Activated CD4-positive, alpha-beta T cell treated with anti-CD3 and anti-CD28 coated beads, Interleukin-10, Interleukin-2, amounts not matched to agents 100 ng/mL and 50 ng/mL, durations not matched to agents 16 hours and 8 hours (primary cell): ENCODE measurements at places on chromosomes 4 and X.

- no peak for DNase-seq
Observed at GRCh38 chr4:109327641-109328040, 25.2 kb upstream of the COL25A1 start.

DNA sequence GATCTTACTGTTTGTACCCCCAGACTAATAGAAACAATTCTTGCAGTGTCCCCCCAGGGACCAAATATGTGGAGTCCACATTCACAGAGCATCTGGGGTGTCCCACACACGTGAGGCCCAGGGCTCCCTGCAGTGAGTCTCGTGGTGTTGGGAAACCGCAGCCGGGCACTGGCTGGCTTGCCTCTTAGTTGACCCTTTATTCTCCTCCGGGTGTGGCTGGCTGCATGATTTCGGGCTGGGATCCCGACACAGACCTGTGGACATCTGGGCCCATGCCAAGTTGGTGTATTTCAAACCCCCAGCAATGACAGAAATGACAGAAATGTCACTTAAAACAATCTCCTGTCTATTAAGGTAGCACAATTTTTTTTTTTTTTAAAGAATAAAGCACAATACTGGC is 15.6 kb upstream of the CLDN24 start:
- no peak for DNase-seq

GRCh38 chr4:169295822-169296221 is 25.1 kb upstream of the SH3RF1 start:
- DNase-seq: no peak

DNA sequence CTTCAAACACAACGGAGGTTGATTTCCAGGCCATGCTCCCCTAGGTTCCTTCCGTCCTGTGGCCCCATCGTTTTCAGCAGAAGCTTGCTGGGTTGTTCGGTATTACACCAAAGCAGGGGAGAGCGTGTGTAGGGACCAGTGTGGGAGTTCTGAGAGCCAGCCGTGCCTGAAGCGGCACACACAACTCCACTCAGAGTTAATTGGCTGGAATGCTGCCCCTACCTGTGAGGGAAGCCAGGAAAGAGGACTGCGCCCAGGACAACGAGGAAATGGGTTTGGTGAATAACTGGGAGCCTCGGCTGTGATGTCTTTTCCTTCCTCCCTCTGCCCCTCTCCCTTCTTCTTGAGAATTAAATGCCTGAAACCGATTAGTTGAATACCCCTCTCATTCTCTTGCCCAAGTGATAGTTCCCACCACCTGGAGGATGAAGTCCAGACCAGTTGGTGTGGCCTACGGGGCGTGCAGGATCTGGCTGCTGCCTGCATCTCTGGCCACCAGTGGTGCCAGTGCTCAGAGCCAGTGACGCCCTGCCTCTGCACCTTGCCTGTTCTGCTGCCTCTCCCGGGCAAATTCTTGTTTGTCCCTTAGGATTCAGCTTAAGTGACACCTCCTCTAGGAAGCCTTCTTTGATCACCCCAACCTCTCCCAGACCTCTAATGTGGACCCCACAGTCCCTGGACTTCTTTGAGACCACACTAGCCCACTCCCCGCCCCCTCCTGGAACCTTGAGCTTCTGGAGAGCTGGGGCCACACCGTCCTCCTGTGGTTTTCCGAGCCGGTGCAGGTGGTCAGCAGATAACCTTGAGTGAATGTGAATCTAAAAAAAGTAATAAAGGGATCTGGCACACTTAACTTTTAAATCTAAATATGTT is 33.6 kb downstream of the TBC1D14 start:
- no peak for DNase-seq

GRCh38 chr4:25031077-25031621 is 403 bp upstream of the LGI2 start:
- DNase-seq: no peak

- DNase-seq: no peak
Observed at GRCh38 chrX:88397551-88397950, 349.5 kb upstream of the CPXCR1 start.

DNA sequence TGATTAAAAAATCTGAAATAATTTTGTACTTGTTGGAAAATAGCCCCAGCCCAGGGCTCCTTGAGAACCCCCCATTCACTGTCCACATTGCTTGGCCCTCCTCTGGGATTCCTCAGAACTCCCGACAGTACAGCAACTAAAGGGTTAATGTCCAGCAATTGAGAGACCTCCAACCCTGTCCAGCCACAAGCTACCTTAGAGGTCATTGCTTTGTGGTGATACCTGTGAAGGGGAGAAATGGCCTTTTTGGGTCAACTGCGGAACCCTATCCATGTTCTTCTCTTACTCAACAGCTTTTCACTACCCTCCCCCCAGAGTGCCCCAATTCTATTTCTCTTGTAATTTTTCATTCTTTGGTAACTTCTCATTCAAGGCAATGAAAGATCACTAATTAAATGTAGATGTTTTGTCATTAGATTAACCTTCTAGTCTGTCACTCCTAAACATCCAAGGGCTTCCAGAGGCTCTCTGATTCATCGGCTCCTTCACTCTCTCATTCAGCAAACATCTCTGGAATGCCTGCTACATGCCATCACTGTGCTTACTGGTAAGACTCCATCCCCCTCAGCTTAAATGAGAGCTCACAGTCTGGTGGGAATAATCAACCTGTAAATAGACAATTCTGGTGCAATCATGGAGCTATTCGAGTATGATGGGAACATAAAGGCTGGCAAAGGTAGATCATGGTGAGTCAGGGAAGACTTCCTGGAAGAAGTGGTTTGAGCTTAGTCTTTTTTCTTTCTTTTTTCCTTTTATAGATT is 241.4 kb upstream of the PGRMC2 start:
- DNase-seq: no peak
